Left renal pelvis (tissue), 4 donors: ENCODE measurements at places on chromosomes 2 and 18. TPM values are rescaled to one million over a fixed set of nuclear protein-coding genes. Genes with fewer than 3 reads are reported as not detected.

EGR4 gene
- polyA plus RNA-seq = not detected

MBP gene
- polyA plus RNA-seq = 20.1 TPM

ERMN gene
- 0.33 TPM for polyA plus RNA-seq

KCNJ3 gene
- 0.63 TPM for polyA plus RNA-seq

VWC2L gene
- 0.06 TPM for polyA plus RNA-seq

CHRNG gene
- polyA plus RNA-seq = 2.2 TPM

GPAT2 gene
- 2.8 TPM for polyA plus RNA-seq

LPIN2 gene
- polyA plus RNA-seq = 38.5 TPM

SNORC gene
- 1.2 TPM for polyA plus RNA-seq

AUP1 gene
- 125 TPM for polyA plus RNA-seq

PRSS56 gene
- 0.15 TPM for polyA plus RNA-seq

GRCh38 chr18:58095222-58095621 lies 51.2 kb downstream of the NEDD4L start:
- DNase-seq = no peak

DNA sequence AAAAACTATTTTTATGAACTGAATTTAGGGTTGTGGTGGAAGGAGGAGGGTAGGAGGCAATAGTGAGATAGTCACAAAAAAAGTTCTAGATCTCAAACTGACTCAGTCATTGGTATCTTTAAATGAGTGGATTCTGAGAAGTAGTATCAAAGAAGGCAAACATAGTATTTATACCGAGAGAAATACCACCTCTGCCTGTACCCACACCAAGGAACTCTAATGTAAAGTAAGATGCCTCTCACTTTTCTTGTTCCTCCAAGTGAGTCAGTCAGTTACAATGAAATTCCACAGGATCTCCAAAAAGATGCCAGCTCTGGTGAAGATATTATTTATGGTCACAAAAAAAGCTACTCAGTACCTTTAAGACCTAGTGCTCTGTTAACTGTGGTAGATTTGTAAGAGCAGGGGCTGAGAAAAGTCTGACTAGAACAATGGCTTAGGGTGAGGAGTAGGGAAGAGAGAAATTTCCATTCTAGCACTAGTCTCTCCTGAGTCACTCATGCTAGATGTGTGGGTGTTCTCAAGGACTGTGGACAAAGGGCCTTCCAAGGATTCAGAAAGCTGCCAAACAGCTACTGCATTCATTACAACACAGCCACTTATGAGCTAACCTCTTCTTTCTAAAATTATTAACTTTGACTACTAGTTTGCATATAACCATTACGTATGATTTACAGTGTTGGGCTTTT lies 36.3 kb downstream of the YWHAQ start:
- no peak for DNase-seq

DNA sequence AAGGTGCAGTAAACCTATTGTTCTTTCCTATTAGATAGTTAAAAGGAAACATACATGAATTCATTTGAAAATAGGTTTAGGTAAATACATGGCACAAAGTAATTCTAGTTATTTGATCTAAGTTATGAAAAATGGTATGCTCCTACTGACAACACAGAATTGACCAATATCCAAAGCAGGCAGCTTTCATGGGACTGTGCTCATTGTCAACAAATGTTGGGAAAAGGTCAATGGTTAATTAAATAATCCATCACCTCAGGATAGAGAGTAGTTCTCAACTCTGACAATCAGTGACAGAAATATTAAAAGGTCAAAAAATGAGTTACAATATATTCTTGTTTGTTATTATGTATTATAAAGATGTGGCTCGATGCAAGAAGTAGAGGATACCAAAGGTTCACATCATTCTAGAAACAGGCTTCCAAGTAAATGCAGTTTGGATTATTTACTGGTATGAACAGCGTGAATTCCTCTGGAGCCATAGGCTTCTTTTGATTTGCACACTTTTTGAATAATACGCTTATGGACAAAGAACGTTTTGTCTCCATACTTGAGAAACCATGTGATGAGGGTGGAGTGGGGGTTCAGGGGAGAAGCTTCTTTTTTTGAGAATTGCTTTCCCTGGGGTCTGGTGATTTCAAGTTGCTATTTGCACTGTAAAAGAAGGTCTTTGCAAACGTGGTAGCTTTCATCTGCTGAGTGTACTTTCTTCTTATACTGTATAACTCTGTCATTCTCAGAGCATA lies 422.0 kb upstream of the ZEB2 start:
- no peak for DNase-seq

DNA sequence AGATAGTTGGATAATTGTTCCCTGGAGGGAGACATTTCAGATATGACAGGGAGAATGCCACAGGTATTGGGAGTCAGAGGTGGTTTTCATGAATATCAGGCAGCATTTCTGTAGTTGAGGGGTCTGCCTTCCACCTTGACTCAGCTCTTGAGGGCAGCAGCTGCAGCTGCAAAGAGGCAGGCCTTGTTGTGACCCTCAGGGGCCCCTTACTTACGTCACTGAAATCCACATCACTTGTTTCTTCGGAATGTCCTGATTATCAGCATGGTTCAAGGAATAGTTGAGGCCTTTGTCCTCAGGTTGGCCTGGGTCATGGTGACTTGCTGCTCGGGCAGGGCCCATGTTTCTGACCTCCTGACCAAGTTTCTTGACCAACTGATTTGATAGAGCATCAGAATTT lies 46.9 kb downstream of the TMEM17 start:
- DNase-seq = no peak

DNA sequence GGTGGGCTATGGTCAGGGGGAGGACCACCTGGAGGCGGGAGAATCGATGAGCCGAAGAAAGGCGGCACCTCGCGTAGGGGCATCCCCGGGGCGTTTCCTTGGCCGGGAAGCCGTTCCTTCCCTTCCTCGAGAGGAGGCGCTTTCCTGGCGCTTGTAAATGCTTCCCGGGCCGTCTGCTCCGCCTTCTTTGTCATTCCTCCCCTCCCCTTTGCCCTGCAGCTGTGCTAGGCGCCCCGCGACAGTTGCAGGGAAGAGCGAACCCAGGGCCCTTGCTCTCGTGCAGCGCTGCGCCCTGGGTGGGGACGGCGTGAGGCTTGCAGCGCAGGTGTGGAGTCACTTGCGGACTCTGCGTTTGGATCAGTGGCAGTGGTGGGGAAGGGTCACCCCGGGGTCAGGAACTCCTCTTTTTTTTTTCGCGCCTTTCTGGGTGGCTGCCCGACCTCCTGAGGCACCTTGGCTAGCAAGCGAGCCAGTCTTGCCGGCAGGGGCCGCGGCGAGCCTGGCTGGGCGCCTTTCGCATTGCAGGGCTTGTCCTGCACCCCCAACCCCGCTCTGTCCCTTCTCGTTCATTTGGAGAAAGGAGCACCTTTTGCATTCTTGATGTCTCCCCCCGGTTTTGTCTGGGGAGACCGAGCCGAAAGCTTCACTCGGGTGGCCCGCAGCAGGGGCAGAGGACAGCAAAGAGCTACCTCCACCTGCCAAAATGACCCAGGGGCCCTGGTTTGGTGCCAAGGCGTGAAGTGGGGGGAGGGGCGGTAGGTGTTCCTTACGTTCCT lies 858 bp downstream of the KCNS3 start:
- DNase-seq = peak; percentile 33

- no peak for DNase-seq
Observed at GRCh38 chr2:42848265-42848664, 55.9 kb upstream of the HAAO start.

DNA sequence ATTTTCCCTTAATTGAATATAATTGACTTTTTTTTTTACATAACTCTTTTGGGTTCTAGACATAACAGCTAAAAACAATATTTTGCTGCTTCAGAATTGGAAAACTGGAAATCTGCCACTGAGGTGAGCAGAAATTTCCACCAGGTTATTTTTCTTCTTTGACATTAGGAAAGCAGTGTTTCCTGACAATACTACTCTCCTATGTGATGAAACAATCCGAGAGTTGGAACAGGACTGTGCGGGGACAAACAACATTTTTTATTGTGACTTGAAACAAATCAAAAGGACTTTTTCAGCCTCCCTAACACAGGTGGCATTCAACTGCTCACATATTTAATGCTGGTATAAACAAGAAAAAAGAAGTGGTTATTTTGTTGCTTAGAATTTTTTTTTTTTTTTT lies 237.2 kb downstream of the RNF152 start:
- no peak for DNase-seq

DNA sequence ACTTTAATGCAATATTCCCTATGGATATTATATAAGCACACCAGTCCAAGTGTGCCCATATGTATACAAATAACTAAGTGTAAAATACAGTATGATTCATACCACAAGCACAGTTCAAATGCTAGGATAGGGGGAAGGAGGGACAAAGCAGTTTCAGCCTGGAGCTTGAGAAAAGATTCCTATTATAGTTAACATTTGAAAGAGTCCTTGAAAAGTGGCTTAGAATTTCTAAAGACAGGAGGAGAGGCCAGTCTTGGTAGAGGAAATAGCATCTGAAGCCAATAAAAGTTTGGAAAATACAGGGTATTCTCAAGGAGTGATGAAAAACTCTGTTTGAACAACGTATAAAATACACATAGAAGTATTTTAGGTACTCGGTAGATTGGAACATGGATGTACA lies 173.4 kb upstream of the CWC22 start:
- DNase-seq = no peak

DNA sequence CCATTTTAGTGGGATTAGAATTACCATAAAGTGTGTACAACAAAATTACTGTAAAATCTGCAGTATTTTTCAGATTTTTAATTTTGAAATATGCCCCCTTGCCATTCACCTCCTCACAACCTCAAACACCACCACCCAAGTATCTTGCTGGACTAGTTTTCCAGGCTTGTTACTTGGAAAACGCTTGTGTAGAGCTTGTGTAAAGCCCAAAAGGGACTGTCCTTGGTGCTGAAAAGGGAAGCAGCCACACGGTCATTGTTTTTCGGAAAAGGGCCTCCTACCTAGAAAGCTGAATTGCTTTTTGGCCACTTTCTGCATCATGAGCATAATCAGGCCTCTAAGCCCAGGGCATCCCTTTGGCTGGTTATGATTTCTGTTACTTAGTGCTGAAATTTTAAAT lies 563.4 kb downstream of the LRRTM4 start:
- peak; percentile 44 for DNase-seq

- DNase-seq = no peak
Observed at GRCh38 chr2:49687918-49688317, 533.6 kb upstream of the FSHR start.

- no peak for DNase-seq
Observed at GRCh38 chr18:70422391-70422965, 133.6 kb downstream of the SOCS6 start.

- DNase-seq = no peak
Observed at GRCh38 chr18:43710135-43710534, 432.8 kb upstream of the SYT4 start.

GRCh38 chr2:86284987-86285386 lies 52.4 kb downstream of the REEP1 start:
- DNase-seq = no peak

DNA sequence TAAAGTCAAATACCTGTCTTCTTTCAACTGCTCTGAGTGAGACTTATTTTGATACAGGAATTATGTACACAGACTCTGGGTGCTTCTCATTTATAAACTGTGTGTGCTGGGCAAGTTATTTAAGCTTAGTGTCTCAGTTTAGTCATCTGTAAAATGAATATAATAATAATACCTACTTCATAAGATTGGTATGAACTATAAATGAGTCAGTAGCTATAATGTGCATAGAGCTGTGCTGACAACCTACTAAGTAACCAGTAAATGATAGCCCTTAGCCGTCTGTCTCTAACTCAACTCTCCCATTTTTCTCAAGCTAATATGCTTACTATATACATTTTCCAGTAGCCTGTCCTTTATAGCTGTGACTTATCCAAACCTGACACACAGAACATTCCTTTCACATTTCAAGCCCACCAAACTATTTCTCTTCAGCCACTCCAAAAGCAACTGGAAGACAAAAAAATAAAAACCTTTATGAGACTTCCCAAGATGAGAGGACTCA lies 319.8 kb downstream of the ETAA1 start:
- DNase-seq = no peak

DNA sequence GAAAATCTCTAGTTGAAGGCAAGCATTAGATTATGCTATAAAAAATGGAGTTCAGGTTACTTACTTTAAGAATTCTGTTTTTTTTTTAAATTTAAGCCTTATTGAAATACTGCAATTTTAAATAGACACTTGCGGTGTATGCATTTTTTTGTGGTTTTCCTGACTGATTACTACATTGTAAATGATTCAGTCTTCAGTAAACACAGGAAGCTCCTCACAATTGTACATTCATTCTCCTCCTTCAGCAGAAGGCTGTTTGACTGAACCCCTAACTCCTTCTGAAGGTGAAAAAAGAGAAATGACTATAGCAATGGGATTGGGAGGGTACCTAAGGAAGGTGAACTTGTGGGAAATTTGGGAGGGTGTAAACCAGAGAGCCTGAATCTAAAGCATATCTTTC lies 136.1 kb downstream of the GCA start:
- no peak for DNase-seq

DNA sequence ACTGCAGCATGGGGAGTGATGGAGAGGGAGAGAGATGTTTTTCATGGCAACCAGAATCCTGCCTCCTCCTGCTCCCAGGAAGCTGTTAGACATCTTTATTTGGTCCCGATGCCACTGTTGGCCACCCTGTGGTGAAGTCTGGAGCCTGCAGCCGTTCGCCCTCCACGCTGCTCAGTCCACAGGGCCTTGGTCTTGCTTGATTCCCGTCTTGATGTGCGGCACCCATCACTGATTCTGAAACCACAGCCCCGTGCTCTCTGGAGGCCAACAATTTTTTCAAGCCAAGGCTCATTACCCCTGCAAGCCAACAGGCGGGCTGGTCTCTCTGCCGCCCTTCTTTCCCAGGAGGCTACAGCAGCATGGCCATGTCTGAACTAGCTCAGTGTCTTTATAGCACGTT lies 24.5 kb downstream of the SIGLEC15 start:
- no peak for DNase-seq

GRCh38 chr2:52539026-52539970 lies 1228.3 kb upstream of the CHAC2 start:
- no peak for DNase-seq

- no peak for DNase-seq
Observed at GRCh38 chr18:64330161-64330560, 181.3 kb upstream of the LINC00305 start.

DNA sequence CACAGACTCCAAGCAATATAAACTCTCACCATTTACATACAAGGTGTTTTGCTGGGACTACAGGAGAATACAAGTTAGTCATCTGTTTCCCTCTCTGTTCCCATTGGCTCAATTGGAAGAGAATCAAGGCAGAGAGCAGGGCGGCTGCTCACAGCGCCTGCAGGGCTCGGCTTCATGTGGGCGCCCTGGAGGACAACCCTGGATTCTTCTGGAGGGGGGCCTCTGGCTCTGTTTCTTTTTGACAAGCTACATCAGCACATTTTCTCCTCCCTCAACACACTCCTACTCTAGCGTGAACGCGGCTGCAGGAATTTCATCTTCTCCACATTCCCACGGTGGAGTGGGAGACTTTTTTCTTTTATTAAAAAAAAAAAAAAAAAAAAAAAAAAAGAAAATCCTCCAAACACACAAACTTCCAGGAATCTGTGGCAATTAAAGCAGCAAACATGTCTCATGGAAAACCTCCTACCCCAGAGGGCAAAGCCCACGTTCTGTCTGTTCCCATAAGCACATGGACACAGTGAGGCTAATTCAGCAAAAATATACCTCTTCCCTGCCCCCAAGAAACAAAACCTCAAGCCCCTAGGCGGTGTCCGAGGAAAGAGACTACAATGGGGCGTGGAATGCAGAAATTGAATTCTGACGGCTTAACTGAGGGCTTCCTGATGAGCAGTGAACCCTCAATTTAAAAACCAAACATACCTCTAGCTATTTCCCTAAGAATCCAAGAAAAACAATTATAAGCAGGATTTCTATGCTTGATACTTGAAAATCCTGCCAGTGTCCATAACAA lies 50.6 kb downstream of the PARD6G start:
- DNase-seq = no peak

GRCh38 chr18:23163786-23164533 lies 28.7 kb downstream of the CABLES1 start:
- DNase-seq = no peak

- peak; percentile 27 for DNase-seq
Observed at GRCh38 chr2:237128026-237128703, 42.5 kb downstream of the COPS8 start.
